ENCODE measurements at places on chromosomes 2 and 18. TPM values are rescaled to one million over a fixed set of nuclear protein-coding genes. Genes with fewer than 3 reads are reported as not detected.

LAMA1 gene
- total RNA-seq, result 32.0 TPM

DNA sequence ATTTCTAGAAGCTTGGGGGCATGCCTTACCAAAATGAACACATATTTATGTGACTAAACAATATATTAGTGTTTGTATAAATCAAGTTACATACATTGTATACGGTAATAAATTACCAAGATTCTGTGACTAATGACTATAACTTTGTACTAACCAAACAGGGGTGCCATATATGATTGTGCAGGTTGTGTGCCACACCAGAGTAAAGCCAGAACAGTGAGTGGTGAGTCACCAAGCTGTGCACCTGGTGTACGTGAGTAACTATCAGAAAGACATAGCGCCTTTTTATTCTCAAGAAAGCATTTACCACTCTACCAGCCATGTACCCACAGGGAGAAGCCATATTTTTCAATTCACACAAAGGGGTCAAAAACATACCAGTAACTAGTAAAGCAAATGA lies 453.2 kb upstream of the PIK3C3 start:
- no peak overlapping the region for H3K27ac ChIP-seq
- H3K4me3 ChIP-seq, result no peak overlapping the region
- DNase-seq, result no peak

DNA sequence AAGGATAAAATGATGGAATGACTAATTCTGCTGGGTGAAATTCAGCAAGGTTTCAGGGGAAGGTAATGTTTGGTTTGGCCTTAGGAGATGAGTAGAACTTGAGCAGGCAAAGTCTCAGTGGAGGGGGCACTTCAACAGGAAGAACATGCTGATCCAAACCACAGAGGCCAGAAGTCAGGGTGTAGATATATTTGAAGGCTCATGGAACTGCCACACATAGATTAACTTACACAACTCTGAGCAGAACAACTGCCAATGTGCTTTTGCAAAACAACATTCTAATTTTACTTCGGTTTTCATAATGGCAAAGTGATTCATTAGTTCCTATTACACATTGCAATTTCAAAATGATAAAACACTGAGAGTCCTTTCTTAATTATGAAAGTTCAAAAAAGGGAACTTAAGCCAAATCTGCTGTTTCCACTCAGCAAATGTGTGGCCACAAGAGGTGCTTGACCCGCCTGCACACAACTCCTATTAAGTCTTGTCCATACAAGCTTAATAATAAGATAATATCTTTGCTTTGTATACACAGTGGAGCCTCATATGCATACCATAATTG lies 284.8 kb downstream of the MREG start:
- H3K27me3 ChIP-seq, result no peaks in the 10 kb centered on the region
- no peak for DNase-seq
- H3K27ac ChIP-seq, result no peak overlapping the region

GRCh38 chr2:216119986-216120385 lies 10.8 kb downstream of the XRCC5 start:
- DNase-seq, result no peak
- H3K27ac ChIP-seq, result peak overlapping the region; percentile 43
- peaks cover 7% of the 10 kb centered on the region for H3K27me3 ChIP-seq
- H3K4me1 ChIP-seq, result peaks cover 42% of the 10 kb centered on the region

DNA sequence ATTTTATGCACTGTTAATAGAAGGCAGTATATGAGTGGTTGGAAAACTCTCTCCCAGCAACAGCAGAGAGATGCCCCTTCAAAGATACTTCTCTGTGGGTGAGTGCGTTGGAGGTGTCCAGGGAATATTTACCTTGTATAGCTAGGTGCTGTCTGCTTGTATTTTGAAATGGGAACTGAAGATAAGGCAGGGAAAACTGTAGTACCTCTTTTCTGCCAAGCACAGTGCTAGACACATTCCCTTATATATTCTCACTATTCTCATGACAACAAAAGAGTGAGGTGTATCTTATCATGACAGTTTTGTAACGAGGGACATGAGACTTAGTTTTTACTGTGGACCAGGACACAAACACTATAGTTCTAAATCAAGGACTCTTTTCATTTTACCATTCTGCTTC lies 2.1 kb downstream of the TTC39C start:
- H3K4me3 ChIP-seq, result peak overlapping the region; percentile 95
- no peak overlapping the region for H3K27ac ChIP-seq
- no peak for DNase-seq

GRCh38 chr2:9803023-9803805 lies 40.1 kb upstream of the TAF1B start:
- H3K4me3 ChIP-seq, result no peak overlapping the region
- no peaks in the 10 kb centered on the region for H3K36me3 ChIP-seq
- H3K4me1 ChIP-seq, result no peaks in the 10 kb centered on the region
- no peak for DNase-seq
- H3K27ac ChIP-seq, result no peak overlapping the region
- H3K27me3 ChIP-seq, result peaks cover 5% of the 10 kb centered on the region

GRCh38 chr2:240166191-240166590 lies 25.7 kb upstream of the OTOS start:
- no peak overlapping the region for H3K4me3 ChIP-seq
- H3K36me3 ChIP-seq, result peaks cover 5% of the 10 kb centered on the region
- H3K27me3 ChIP-seq, result peaks cover 10% of the 10 kb centered on the region

GRCh38 chr18:63559567-63560491 lies 17.7 kb downstream of the SERPINB12 start:
- DNase-seq, result no peak
- no peaks in the 10 kb centered on the region for H3K36me3 ChIP-seq
- no peak overlapping the region for H3K4me3 ChIP-seq
